Mammary epithelial cell (primary cell): ENCODE measurements at places on chromosomes 1 and 21.
A peak's percentile ranks its signal among the peaks of the same experiment; 100 is the strongest.

GRCh38 chr1:210653771-210654170 lies 325.1 kb downstream of the HHAT start:
- peak; percentile 11 for DNase-seq

- no peak for DNase-seq
These were observed 32.9 kb downstream of the TNFSF18 start for GRCh38 chr1:173017792-173018191.

DNA sequence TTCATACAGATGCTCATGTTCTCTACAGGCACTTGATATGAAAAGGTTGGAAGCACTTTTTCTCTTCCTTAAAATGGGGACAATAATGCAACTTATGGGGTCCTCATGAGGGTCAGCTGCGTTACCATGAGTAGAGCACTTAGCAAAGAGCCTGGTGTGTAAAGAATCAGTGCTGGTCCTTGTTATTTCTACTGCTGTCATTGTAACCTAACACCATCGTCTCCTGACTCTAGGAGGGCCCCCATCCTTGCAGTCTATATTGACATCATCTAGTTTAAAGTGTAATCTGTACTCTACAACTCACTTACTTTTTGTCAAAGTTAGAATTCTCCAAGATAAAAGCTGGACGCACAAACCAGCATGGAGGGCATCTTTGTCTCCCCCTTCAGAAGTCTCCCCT lies 2.4 kb downstream of the CAPN9 start:
- no peak for DNase-seq

DNA sequence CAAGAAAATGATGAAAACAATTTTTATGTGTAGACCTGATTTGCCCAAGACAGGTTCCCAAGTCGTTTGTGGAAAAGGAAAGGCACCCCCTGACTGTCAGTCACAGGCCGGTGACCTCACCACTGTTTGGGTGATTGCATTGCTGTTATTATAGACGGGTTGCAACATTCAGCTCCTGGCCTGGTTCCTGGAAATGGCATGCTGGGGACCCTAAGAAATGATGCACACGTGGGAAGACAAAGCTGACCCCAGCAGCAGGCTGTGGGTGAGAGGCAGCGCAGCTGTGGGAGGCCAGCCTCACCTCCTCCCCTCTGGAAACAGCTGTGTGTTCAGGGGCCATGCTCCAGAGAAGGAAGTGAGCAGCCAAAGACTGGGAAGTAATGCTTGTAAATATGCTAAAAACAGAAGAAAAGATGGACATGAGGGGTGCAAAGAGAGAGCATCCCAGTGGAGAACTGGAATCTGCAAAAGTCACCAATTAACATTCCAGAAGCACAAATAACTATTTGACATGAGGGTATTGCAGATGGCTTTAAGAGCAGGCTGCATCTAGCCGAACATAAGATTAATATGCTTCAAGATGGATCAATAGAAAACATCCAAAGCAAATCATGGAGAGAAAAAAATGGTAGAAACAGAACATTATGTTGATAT lies 23.4 kb upstream of the ABCG1 start:
- no peak for DNase-seq

DNA sequence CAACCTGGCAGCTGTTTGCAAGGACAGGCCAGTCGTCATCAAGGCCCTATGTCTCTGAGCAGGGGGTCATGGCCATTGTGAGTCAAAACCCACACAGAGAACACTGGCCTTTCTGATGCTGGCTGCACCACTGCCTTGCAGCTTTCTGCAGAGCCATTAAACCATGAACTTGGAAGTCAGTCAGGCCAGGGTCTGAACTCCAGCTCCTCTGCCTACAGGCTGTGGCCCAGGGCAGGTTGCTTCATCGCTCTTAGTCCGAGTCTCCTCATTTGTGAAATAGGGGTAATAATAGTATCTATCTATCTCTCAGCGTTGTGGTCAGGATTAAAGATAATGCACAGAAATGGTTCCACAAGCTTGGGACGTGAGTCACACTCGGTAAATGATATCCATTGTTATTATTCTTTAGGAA lies 35.8 kb upstream of the HIVEP3 start:
- DNase-seq = peak; percentile 94

GRCh38 chr1:224666913-224667312 lies 50.8 kb downstream of the CNIH3 start:
- DNase-seq = no peak

DNA sequence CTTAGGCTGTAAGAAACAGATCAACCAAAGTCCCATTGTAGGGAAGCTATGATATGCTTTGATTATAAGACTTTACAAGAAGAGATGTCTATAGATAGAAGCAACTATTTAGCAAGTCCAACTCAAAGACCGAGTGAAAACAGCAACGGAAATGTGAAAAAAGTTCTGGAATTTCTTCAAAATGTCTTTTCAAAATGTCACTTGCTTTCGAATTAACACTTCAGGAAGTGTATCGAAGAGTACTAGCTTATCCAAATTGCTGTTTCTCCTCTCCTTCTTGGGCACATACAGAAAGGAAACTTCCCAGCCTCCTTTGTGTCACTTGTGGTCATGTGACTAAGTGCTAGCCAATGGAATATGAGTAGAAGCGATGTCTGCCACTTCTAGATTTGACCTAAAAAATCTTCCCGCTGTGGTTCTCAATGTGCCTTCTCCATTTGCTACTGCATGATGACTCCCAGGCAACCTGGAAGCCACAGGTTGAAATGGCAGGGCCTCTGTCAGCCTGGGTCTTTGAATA lies 89.9 kb downstream of the TSEN15 start:
- DNase-seq = no peak

DNA sequence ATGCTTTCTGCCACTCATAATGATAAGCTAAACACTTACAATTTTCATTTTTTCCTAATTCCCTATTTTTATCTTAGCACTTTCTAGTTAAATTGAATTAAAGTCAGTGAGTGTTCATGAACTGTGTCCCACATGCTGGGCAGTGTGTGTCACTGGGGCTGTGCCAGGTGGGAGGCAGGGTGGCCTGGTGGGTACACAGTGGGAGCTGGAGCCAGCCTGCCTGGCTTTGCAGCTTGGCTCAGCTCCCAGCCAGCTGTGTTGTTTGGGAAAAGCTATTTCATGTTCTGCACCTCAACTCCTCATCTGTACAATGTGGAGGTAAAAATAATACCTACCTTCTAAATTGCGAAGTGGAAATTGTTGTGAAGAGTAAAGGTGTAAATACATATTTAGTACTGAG lies 238.4 kb downstream of the PLA2G4A start:
- no peak for DNase-seq

DNA sequence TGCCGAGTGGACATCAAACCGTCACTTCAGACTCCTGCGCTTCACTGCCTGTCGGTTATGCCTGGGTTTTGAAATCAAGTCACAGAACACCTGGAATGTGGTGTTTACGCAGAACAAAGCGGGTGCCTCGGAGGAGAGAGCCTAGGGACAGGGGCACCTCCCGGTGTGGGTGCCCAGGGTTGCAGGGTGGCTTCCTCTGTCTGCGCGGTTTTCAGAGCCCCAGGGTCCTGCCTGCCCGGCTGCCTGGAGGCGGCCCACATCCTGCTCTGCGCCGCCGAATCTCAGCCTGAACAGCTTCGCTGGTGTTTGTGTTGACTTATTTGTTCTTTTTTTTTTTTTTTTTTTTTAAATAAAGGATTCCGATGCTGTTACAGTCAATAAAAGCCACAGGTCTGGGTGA lies 113.5 kb upstream of the COL6A1 start:
- no peak for DNase-seq

GRCh38 chr1:173530795-173531693 lies 53.9 kb downstream of the PRDX6 start:
- DNase-seq = no peak

- DNase-seq = no peak
These were observed 583 bp downstream of the MEF2D start for GRCh38 chr1:156499842-156500542.

- DNase-seq = peak; percentile 53
These were observed 1.0 kb upstream of the DCAF6 start for GRCh38 chr1:167935216-167936067.

DNA sequence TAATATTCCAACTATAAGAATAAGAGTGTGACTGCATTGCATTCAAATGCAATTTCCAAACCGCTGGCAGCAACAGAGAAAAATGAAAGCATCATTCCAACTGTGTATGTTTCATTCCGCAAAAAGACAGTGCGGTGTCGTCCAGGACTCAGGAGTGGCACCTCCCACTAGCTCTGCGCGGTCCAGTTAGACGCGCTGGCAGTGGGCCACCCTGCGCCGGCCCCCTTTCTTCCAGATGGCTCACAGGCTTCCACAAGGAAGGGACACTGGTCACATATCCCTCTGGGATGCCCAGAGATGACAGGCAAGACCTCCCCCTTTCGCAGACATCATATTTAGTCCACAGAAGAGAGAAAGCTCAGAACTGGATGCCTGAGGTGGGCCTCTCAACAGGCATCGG lies 11.9 kb downstream of the WRAP73 start:
- DNase-seq = no peak

DNA sequence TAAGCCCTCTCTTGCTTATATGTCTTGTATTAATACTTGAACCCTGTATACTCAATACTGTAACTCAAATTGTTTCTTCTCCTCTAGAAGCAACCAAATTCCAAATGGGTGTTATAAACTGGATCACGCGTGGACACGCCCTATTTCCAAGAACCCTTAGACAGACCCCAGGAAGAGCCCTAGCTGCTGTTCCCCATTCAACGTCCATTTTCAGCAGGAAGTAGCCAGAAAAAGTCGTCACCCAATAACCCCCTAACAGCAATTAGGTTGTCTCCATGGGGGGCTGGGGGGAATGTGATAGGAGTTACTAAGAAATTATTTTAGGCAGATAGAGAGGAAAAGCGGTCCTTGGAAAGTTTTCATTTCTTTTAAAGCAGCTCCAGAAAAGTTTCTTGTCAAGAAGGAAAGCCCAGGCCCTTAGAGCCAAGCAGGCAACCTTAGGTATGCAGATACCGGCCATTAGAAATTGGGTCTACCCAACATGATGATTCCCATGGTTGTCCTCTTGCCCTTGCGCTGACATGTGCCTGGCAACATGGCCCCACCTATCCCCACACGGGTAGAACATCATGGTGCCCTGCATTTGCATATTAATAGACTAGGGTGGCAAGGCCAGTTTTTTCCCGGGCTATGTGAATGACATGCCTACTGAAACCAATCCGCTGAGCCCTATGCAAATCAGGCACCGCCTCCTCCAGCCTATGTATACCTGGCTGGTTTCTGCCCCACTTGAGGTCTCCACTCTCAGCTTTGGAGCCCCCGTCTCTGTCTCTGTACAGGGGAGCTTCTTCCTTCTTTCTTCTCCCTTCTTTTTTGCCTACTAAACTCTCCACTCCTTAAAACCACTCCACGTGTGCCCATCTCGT lies 4.0 kb upstream of the CD46 start:
- no peak for DNase-seq

GRCh38 chr1:204509186-204509635 lies 7.0 kb upstream of the MDM4 start:
- DNase-seq = peak; percentile 49

GRCh38 chr1:182681568-182681912 lies 2.8 kb downstream of the RGS8 start:
- DNase-seq = no peak

DNA sequence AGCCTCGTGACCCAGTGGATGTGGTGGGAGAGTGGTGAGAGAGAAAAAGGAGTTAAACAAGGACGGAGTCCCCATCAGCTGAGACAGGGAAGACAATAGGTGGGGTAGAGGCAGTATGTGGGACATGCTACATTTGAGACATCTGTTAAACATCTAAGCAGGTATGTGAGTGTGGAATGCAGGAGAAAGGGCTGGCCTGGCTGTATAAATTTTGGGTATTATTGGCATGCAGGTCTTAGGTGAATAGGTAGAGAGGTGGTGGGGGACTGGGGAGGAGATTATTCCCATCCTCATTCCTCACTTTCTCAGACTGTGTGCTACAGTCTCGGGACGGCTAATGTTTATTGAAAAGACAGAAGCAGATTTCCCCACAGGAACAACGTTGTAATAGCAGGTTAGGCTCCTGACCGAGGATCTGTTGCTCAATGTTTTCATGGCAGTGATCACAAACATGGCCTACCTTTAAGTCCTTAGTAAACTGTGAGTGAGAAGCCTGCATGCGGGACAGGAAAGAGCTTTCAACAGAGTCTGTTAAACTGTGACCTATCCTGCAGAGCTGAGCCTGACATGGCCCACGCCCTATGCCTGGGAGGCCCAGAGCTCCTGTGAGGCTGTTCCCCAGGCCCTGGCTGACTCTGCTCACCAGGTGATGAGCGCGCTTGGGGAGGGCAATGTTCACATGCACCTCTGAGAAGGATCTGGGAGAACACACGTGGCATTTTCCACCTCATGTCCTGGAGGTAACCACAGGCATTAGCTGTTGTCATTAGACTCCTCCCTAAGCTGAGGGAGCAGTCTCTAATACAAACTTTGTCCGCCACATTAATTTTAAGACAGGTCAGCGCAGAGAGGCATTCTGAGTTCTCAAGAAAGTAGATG lies 16.5 kb downstream of the VSIG8 start:
- no peak for DNase-seq

DNA sequence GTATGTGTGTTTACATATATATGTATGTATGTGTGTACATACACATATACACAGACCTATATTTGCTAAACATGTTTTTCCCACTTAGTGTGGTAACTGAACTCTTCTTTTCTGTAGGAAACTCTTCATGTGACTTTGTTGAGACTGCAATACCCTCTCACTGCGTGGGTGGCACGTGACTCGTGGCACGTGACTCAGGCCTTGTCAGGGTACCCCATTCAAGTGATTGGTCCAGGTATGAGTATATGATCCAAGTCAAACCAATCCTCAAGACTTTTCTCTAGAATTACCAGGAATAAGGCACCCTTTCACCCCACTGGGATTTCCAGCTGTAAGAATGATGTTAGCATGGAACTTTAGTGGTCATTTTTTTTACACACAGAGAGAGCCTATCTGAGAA lies 149.2 kb upstream of the KCNK2 start:
- peak; percentile 20 for DNase-seq

DNA sequence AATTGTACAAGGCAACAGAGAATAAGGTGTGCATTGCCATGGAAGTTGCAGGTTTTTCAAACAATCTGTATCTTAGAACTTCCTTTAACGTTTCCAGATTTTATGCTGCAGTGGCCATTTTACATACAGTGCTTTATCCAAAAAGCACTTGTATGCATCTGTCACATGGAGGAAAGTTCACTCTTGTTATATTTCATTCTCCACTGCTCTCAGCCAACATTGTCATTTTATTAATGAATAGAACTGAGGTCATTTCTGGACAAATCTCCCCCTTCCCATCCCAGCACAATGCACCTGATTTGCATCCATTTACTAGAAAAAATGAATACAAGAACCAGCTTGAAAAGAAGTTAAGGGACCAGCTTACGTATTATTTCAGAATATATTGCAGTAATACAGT lies 342.0 kb downstream of the USP25 start:
- DNase-seq = no peak

- no peak for DNase-seq
These were observed 313.3 kb upstream of the VAMP3 start for GRCh38 chr1:7457811-7458210.

- DNase-seq = no peak
These were observed 32.4 kb upstream of the DUSP10 start for GRCh38 chr1:221774054-221774842.

GRCh38 chr21:32135401-32136363 lies 143.2 kb downstream of the MIS18A start:
- DNase-seq = no peak
